ENCODE measurements at places on chromosomes 5 and 9.

DNA sequence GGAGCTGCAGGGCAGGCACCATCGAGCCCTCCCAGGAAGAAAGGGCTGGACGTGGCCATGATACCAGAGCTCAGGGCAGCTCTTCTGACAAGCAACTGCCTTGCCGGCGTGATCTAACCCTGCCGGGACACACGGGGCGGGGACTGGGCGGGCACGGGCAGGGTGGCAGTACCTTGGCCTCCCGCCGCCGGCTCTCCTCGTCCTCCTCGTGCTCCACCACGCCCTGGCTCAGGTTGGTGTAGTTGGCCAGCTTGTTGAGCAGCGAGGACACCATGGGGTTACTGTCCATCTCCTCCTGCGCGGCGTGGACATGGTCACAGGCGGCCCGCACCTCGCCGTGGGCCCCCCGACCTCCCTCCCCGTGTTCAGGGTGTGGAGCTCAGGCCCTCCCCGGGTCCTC is 18.5 kb downstream of the SLC12A7 start:
- DNase-seq: no peak

DNA sequence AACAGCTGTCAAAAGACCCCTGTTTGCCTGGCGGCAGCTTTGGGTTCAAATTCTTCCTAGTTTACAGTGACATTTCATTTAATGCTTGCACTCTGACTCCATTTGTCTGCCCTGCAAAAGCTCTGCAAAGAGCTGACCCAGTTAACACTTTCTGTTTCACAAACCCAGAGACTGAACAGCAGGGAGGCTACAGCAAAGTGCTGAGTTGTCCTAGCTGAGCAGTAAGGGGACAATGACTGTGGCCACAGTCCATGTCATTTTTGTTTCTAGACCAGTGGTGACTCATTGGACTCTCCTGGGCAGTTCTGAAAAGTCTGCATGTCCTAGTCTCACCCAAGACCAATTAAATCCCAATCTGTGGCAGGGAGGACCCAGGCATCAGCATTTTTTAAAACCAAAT is 994.8 kb upstream of the WWC1 start:
- no peak for DNase-seq

GRCh38 chr9:117278020-117278419 is 136.8 kb downstream of the ASTN2 start:
- DNase-seq: no peak

DNA sequence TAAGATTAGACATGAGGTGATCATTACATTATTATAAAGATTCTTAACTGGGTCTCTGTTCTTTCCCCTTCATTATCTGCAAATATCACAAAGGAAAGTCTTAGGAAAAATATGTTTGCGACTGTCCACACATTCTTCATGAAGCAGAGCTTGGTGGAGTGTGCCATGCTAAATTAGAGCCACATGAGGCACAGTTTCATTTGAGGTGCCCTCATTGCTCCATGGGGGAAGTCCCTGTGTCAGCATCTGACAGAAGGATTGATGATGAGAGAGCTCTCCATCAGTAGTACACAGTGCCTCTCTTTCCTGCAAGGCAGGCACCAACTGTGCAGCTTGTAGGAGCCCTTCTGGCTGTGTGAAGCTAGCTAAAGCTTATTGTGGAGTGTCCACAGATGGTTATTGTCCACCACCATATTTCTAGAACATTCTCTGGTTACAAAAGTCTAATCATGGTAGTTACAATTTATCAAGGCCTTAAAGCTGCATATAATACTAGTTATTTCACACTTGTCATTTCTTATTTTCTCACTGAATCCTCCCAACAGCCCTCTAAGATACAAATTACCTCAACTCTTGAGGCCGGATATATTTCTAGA is 63.9 kb downstream of the C9orf152 start:
- DNase-seq: peak; percentile 63

- no peak for DNase-seq
Observed at GRCh38 chr5:2685651-2686272, 65.7 kb downstream of the IRX2 start.

GRCh38 chr5:40681363-40682153 is 1.8 kb downstream of the PTGER4 start:
- DNase-seq: peak; percentile 52

GRCh38 chr5:171432076-171432475 is 12.6 kb downstream of the FGF18 start:
- DNase-seq: no peak

DNA sequence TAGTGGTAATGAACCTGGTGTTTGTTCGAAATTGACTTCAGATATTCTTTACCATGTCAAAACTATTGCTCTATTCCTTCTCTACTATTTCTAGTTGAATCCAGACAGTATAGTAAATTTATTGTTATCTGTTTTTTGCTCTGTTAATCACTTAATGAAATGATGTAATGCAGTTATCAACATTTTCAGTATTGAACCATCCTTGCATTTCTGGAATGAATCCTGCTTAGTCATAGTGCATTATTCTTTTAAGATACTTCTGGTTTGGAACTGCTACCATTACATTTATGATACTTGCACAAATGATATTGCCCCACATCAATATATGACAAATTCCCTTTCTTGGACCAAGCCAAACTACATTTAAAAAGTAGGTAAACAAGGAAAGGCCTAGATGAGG is 554.0 kb upstream of the KLF4 start:
- DNase-seq: no peak

GRCh38 chr5:1409381-1410110 is 35.7 kb downstream of the SLC6A3 start:
- no peak for DNase-seq

DNA sequence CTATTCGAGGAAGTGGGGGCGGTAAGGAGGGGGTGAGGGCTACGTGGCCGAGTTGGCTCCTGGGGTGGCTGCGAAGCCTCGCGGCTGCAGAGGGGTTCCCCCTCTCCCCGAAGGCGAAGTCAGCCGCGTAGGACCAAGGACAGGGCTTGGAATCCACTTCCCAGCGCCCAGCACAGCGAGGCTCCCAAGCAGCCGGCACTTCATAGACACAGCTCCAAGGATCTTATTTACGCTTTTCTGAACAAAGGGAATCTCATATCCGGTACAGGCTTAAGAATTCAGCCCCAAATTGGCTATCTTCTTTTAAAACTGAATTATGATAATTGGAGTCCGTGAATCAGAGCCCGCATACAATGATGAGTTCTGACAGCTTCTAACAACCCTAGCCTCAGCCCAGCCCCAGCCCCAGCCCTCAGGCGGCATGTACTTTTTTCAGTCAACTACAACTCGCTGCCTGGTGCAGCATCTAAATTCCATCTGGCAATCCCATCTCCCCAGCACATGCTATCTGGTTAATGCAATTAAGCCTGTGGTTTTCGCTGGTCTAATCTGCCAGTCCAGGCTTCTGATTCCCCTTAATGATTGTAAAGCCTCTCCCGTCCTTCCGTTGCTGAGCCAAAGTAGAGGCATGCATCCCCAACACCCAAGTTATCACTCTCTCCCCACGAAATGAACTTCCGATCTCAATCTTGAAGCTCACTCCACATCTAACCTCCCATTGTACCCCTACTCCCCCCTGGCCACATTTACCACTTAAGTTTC is 1.0 kb downstream of the ELAVL2 start:
- DNase-seq: no peak

- peak; percentile 46 for DNase-seq
Observed at GRCh38 chr9:70398145-70398556, 16.3 kb downstream of the KLF9 start.

DNA sequence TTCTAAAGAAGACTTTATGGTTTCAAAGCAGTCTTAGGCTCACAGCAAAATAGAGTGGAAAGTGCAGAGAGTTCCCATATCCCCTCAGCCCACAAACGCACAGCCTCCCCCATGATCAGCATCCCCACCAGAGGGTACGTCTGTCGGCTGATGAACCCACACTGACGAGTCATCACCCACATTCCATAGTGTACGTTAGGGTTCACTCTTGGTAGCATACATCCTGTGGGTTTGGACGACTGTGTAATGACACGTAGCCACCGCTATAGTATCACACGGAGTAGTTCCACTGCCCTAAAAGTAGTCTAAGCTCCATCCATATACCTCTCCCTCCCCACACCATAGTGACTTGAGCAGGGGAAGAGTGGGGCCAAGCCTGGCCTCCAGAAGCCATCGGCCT is 135.7 kb upstream of the PHYKPL start:
- DNase-seq: no peak

GRCh38 chr9:14924230-14925219 is 14.3 kb upstream of the FREM1 start:
- no peak for DNase-seq

DNA sequence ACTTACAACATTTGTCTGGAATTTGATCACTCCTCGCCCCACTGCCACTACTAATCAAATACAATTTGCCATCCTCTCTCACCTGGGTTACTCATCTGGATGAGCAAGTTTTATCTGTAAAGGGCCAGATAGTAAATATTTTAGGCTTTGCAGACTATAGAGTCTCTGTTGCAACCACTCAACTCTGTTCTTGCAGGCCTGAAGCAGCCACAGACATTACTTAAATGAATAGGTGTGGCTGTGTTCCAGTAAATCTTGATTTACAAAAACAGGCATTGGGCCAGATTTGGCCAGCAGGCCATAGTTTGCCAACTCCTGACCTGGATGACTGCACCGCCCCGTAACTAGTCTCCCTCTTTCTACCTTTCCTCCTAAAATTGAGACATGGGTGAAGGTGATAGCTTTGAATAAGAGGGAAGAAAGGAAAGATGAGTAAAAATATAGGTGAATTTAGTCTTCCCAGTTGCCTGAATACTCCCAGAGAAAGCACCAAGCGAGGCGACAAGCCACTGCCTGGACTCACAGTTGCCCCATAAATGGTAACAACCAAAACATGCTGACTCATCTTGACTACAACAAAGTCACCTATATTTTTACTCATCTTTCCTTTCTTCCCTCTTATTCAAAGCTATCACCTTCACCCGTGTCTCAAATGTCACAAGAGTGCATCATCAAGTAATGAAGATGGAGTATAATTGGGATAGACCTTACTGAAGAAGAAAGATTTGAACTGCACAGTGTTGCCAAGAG is 32.5 kb upstream of the SCAMP1 start:
- DNase-seq: no peak

Data from activated CD4-positive, alpha-beta T cell treated with anti-CD3 and anti-CD28 coated beads, Interleukin-2, Interleukin-4, amounts not matched to agents 100 ng/mL and 50 ng/mL, durations not matched to agents 16 hours and 8 hours (primary cell).